Stimulated activated CD4-positive, alpha-beta T cell treated with anti-CD3 and anti-CD28 coated beads, Interleukin-4, amount 100 ng/mL, for 4 hours (primary cell): ENCODE measurements at places on chromosomes 4 and X.

- DNase-seq, result no peak
Measured at GRCh38 chrX:68652326-68653170, 5.1 kb downstream of the STARD8 start.

- DNase-seq, result no peak
Measured at GRCh38 chr4:60173103-60173502, 1027.0 kb upstream of the ADGRL3 start.

- no peak for DNase-seq
Measured at GRCh38 chr4:94743838-94744237, 13.9 kb upstream of the BMPR1B start.

- DNase-seq, result no peak
Measured at GRCh38 chr4:150308824-150309472, 230.7 kb downstream of the DCLK2 start.

- DNase-seq, result no peak
Measured at GRCh38 chr4:143399113-143399949, 62.7 kb downstream of the GAB1 start.

GRCh38 chr4:186449954-186450353 lies 105.4 kb downstream of the MTNR1A start:
- DNase-seq, result no peak

GRCh38 chrX:69618803-69619202 lies 2.9 kb downstream of the EDA start:
- no peak for DNase-seq

DNA sequence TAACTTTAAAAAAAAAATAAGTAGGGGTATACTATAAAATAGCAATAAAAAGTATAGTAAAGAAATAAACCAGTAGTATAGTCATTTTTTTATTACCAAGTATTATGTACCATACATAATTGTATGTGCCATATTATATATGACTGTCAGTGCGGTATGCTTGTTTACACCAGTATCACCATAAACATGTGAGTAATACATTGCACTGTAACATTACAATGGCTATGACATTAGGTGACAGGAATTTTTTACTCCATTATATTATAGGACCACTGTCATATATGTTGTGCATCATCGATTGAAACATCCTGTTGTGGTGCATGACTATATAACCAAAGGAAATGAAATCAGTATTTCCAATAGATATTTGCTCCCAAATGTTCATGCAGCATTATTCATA lies 176.9 kb upstream of the ARHGAP24 start:
- no peak for DNase-seq

DNA sequence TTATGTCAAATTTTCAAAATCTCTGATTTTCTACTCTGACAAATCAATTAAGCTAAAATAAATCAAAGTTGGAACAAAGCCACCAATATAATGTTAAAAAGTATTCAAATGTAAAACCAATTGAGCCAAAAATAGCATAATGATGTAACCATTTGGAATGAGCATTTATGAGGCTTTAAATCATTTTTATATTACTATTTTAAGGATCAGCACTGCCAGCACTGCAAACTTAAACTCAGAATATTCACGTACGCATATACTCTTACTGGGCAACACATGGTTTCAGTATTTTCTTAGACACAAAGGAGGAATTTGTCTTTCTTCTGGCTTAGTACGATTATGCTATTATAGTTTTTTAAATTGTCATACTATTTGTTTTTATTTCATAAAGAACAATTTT lies 52.2 kb downstream of the AFAP1 start:
- DNase-seq, result no peak

GRCh38 chr4:73245955-73246354 lies 12.6 kb downstream of the ANKRD17 start:
- no peak for DNase-seq

DNA sequence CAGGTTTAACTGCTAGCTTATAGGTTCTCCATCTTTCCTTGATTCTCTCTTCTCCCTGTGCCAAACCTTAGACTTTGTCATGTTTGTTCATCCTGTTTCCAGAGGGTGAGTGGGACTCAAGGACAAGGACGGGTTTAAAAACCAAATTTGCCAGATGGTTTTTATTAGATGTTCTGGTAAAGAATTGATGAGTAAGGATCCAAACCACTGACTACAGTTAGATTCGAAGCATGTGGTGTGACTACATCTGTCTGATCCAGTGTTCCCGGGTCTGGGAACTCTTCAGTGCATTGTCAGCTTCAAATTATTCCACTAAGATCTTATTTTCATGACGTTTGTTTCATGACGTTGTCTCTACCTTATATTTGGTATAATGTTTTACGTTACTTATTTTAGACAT lies 37.5 kb downstream of the MTMR1 start:
- no peak for DNase-seq

- DNase-seq, result no peak
Measured at GRCh38 chr4:154487145-154487544, 4.5 kb downstream of the DCHS2 start.

DNA sequence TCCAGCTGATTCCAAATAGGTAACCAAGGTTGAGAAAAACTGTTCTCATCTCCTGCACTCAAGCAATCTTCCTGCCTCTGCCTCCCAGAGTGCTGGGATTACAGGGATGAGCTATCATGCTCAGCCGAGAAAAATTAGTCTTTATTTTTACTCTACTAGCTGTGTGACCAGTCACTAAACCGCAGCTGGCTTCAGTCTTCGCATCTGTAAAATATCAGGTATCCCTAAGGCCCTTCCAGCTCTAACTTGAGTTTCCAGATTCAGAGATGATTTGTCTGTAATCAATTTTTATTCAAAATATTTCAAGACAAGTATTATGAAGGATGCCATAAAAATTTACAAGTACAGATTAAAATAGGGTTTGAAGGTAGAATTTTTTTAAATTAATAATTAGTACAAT lies 3.5 kb downstream of the ADH6 start:
- no peak for DNase-seq

- DNase-seq, result no peak
Measured at GRCh38 chrX:124497386-124497785, 151.0 kb downstream of the SH2D1A start.

- no peak for DNase-seq
Measured at GRCh38 chr4:140103676-140104075, 50.3 kb downstream of the MAML3 start.

- DNase-seq, result no peak
Measured at GRCh38 chr4:38672397-38673129, 8.6 kb downstream of the KLF3 start.

DNA sequence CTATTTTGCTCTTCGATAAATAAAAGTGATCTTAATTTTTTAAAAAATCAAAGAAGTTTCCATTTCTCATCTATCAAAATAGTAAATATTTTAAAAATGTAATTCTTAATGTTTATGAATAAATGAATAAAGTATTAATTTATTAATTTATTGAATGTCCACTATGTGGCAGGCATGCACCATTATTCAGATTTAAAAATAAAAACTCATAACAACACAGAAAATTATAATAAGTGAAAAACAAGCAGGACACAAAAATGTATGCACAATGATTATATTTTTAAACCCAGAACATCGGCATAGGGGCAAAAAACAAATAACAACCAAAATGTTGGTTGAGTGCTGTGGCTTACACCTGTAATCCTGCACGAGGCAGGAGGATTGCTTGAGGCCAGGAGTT lies 5.3 kb upstream of the PYURF start:
- DNase-seq, result no peak

GRCh38 chrX:122219735-122220134 lies 964.3 kb upstream of the GRIA3 start:
- no peak for DNase-seq

DNA sequence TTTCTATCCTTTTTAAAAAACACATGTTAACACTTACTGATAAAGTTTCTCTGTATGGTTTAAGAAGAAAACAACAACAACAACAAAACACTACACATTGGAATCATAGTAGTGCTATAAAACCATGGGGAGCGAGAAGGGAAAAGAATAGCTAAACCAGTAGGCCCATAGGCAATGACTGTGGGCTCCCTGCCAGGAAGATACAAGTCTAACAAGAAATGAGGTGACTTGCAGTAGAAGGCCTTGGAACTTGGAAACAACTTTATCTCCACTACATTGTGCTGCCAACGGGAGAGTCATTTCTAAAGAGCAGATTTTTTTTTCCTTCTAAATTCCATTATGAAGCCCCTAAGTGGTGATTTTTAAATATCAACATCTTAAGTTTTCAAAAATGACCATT lies 78.0 kb downstream of the GPC4 start:
- no peak for DNase-seq

DNA sequence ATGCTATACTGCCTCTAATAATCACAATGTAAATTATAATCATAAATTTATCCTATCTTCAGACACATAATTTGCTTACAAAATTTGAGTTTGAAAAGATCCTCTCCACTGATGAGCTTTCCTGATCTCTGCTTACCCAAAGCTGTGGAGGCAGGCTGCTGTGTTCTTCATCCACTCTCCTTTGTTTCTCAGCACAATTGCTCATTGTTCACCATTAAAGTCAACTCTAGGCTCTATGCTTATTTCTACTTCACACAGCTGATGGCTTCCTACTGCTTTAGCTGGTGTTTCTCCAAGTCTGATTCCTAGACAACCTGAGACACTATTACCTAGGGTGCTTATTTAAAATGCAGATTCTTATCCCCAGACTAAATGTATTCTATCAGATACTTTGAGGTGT lies 319.7 kb downstream of the PCDH18 start:
- DNase-seq, result no peak

- no peak for DNase-seq
Measured at GRCh38 chrX:10414156-10414824, 206.1 kb downstream of the MID1 start.

GRCh38 chr4:5124876-5125275 lies 73.6 kb downstream of the STK32B start:
- DNase-seq, result no peak

DNA sequence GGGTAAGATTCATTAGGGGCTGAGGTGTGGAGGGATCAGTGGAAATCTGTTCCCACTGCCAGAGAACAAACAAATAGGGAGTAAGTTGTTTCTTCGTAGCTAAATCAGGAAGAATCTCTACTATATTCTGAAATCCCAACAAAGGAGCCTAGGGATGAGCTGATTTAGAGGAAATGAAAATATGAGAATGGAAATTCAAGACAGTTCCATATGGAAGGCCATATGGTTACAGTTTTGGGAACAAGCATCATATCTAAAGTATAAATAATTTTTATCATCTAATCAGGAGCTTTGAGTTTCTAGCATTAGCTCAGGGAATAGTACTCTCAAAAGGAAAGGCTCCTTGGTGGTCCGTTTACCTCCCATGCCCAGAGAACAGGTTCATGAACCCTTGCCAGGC lies 218.2 kb downstream of the AASDH start:
- DNase-seq, result no peak

DNA sequence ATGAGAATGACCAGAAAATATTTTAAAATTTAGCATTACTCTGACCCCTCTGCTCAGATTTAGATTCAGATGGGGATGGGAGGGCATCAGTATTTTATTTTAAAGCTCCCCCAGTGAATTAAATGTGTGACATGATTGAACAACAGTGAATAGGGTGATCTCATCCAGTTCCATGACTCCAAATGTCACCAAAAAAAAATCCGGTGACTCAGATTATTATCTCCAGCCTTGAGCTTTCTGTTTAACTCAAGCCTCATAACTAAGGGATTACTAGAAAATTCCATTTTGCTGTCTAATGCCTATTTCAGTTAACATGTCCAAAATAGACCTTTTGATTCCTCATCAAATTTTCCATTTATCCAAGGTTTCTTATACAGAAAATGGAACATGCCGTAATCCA lies 121.8 kb upstream of the TMEM47 start:
- DNase-seq, result no peak
